ENCODE measurements at places on chromosomes 11 and 22.

- DNase-seq = no peak
Observed at GRCh38 chr22:39444937-39445465, 11.8 kb upstream of the MGAT3 start.

DNA sequence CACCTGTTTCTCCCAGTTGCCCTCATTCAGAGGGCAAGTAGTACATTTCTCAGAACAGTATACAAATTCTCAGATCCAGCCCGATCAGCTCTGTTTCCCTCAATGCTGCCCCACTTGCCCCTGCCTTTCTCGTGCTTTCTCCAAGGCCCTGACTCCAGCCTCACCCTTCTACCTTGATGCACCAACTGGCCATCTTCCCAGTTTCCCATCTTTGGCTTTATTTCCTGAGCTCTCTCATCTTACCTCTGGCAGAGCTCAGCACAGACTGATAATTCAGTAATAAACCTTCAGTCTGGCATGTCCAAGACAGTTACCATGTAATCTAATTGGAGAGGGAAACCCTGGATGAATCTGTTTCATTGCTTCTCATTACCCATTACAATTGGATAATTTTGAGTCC, 184.5 kb upstream of the ISX start:
- no peak for DNase-seq

- DNase-seq = peak; percentile 59
Observed at GRCh38 chr11:17277024-17277584, 565 bp downstream of the NUCB2 start.

DNA sequence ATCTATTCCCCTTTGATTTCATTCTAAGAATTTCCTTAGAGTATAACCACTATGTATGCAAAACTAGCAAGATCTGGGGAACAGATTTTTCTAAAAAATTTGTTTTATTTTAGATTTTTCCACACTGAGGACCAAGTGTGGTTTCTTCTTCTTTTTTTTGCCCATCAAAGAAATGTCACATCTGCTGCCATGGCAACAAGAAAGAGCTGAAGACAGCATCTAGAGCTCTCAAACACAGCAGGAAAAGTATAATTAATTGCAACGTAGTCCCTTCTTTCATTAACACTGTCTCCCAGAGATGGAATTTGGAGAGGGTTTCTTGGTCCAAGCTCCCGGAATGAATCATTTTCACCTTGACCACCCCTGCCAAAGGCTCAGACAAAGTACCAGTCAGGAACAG, 256.7 kb upstream of the CCDC90B start:
- no peak for DNase-seq

DNA sequence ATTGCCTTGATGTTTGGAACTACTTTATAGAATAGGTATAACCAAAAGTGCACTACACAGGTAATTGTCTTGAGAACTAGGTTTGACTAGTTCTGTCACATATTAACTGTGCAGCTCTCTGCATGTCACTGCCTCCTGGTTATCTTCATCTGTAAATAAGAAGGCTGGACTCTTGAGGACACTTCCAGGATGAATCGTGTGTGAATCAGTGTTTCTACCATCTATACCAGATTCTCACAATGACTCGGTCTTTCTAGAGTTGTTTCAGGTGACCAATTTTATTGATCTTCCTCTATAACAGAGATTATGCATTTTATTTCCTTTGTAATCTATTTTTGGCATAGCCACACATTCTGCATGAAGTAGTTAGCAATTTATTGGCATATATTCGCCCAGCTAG, 1181.0 kb upstream of the TENM4 start:
- no peak for DNase-seq

DNA sequence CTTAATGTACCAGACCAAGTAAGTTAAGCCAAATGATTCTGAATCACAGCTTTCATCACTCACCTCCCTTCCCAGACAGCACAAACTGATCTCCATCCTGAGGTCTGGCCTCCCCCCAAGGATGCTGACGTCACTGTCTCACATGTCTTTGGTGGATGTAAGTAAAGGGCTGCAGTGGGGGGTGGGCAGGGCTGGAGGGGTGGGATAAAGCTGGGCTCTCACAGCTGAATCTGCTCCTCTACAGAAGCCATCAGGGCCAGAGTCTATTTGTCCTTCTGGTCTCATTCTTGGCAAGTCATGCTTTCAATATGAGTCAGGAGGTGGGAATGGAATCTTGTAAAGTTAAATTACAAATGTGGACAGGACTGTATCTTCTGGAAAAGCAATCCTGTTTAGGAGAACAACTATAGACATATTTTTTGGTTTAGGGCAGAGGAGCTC, 32.7 kb downstream of the P4HA3 start:
- DNase-seq = no peak

DNA sequence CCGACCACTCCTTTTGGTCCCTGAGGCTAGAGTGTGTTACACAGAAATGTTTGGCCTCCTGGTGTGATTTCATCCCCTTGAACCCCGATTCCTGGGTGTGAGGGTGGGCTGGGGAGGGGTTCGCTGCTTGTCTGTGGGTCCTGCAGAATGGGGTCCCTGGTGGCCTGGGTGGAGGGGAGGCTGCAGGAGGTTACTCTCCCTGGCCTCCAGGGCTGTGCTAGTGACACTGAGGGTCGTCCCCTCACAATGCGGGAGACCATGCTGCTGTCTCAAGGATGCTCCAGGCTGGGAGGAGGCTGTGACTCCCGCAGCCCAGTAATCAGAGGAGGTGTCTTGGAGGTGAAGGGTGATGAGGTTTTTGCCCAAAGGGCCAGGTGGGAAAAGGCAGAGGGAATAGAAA, 17.0 kb upstream of the OMP start:
- DNase-seq = no peak

DNA sequence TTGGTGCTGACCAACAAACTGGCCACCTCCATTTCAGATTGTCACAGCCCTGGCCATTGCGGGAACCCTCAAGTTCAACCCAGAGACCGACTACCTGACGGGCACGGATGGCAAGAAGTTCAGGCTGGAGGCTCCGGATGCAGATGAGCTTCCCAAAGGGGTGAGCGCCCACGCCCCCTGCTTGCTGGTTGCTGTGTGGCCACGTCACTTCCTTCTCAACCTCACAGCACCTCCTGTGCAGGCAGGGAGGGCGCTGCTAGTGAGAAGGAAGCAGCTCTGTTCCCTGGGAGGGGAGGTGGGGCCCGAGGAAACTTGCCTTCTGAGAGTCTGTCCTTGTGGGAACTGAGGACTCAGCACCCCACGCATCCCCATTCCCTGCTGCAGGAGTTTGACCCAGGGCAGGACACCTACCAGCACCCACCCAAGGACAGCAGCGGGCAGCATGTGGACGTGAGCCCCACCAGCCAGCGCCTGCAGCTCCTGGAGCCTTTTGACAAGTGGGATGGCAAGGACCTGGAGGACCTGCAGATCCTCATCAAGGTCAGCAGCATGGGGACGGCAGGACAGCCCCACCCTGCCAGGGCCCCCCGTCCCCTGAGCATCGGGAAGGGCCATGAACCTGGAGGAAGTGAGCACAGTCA, 19.3 kb downstream of the POLR3H start:
- DNase-seq = peak; percentile 88

DNA sequence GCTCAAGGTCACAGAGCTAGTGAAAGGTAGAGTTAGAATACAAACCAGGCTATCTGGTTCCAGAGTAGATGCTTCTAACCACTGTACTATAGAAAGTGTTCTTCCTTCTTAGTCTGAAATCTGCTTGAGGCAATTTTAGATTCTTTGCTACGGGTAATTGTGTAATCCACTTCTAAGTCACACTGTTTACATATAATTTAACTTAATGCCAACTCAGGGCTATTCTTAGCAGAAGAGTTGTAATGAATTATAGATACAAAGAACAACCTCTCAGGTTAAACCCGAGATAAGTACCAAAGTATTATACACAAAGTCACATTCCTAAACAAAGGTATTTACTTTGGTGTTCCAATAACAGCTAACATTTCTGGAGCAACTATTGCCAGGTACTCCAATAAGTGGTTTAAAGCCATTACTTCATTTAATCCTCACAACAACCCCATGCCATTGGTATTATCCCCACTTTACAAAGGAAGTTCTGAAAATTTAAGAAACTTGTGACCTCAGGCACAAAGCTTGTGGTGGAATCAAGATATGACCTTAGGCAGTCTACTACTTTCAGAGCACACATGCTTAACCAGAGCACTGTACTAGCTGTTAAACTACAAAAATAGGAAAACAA, 31.1 kb upstream of the DDI1 start:
- DNase-seq = no peak

- no peak for DNase-seq
Observed at GRCh38 chr11:10486161-10486840, 31.2 kb downstream of the AMPD3 start.

DNA sequence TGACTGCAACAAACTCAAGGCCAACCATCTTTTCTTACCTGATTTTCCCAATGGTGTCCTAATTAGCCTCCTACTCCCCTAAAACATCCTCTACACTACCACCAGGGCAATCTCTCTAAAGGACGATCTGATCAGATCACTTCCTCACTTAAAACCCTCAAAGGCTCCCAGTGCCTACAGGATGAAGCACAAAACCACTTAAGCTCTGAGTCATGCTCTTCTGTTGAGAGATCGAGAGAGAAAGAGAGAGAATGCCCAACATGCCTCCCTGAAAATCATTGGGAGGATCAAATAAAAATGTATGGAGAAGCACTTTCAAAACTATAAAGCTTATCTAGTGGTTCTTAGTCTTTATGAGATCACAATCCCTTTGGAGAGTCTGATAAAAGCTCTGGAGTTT, 171.1 kb downstream of the CADM1 start:
- DNase-seq = no peak

DNA sequence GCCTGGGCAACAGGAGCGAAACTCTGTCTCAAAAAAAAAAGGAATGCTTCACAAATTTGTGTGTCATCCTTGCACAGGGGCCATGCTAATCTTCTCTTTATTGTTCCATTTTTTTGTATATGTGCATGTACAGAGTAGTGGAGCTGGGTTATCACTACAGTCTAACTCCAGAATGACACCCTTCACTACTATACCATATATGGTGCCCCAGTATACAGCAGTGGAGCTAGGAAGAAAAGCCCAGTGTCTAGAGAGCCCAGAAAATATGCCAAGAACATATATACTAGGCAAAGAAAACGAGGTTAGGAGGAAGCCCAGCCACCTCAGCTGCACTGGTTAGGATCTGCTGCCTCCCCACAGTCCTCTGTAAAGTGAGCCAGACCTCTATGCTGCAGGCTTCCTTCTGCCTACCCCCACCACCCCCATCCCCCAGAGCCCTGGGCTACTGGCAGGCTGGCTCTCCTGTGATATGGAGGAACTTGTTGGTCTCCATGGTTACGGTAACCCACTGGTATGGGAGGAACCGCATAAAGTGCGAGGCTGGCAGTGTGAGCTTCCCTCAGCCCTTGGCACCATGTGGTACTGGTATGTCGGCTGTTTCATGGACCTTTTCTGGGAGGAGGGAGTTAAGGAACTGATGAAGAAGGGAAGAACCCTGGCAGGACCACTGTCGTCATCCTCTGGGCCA, 34.3 kb downstream of the RCOR2 start:
- DNase-seq = no peak

DNA sequence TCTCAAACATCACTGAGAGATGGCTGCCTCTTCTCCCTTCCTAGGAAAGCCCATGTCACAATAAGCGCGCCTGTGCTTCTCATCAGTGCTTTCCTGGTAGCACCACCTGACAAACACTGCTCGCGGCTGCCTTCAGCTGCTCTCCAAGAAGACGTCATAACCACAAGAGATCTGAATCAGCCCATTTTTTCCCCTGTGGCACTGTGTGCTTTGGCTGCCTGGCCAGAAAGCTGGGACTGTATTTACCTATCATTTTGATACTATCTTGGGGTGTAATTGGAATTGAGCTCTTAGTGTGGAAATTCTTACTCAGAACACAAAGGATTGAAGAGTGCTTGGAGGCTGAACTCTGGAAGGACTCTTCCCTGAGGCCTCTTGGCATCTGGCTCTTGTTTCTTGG, 50.3 kb upstream of the EHF start:
- DNase-seq = peak; percentile 15

GRCh38 chr11:124122123-124122522, 6.9 kb downstream of the VWA5A start:
- no peak for DNase-seq

GRCh38 chr22:48899523-48900326, 927.9 kb downstream of the BRD1 start:
- DNase-seq = no peak

DNA sequence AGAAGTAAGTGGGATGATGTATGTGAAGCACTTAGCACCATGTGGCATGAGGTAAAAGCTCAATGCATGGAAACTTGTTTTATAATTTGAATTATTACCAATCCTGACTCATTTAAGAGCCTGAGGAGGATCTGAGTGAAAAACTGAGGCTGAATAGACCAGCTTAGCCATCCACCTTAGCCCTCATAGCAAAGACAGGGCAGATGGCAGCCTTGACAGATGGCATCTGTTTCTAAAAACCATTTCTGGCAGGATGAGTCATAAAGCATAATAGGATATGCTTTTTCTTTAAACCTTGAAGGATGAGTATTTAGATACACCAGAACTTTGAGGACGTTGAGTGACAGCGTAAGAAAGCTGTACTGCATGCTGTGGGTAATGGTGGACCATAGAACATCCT, 61.0 kb upstream of the NAV2 start:
- DNase-seq = no peak

- DNase-seq = no peak
Observed at GRCh38 chr22:49598338-49598737, 229.3 kb downstream of the BRD1 start.

DNA sequence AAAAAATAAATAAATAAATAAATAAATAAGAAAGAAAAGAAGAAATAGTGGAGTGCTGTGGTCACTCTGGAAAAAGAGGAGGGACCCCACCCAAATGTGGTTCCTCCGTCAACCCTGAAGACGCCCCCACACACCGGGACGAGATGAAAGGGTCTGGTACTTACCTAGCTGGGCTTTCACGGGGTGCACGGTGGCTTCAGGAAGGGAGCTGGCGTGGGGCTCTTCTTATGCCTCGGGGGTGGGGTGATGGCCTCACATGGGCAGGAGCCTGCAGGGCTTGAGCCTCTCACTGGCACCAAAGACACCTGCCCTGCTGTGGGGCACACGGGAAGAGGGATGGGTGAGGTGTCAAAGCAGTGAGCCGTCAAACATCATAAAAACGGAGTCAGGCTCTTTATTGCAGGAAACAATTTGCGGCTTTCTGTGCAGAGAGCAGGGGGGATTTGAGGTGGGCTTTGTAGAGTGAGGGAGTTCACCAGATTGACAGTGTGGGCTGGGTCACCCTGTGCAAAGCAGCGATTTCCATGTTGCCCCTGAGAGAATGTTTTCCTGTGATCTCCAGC, 28.0 kb upstream of the KRTAP5-6 start:
- no peak for DNase-seq

DNA sequence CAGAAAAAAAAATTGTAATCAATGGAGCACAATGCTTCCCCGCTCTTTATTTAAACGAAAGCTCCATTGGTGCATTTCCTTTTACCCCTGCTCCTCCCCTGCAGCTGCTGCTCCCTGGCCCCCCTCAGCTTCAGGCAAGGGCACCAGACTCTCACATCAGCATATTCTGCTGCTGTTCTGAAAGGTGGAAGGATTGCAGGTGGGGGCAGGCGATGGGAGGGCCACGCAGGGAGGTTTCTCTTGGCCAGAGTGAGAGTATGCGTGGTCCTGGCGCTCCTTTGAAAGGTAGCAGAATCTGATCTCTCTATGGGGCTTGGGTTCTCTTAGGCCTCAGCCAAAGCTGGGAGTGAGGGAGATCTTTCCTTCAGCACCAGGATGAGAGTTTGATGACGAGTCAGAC, 240.9 kb upstream of the CADM1 start:
- no peak for DNase-seq

Measured in activated CD8-positive, alpha-beta T cell treated with anti-CD3 and anti-CD28 coated beads for 36 hours (primary cell).